HT1080 (cell line): ENCODE measurements at places on chromosomes 12 and 14. TPM values are rescaled to one million over a fixed set of nuclear protein-coding genes. Genes with fewer than 3 reads are reported as not detected.

Gene TMTC1
- 0.11 and 0.87 TPM in 2 replicates for total RNA-seq

Gene FGF6
- total RNA-seq, result not detected in 2 replicates

Gene FNTB
- 12.0 and 17.2 TPM in 2 replicates for total RNA-seq

Gene RNF212B
- not detected in 2 replicates for total RNA-seq

Gene ANO4
- total RNA-seq, result 0.26 TPM in 1 of 2 replicates, not detected in the other

Gene FOXG1
- total RNA-seq, result not detected in 2 replicates

Gene B3GNT4
- total RNA-seq, result 0.13 and 0.51 TPM in 2 replicates

Gene KLRK1
- total RNA-seq, result not detected in 2 replicates

Gene CLEC7A
- total RNA-seq, result not detected in 2 replicates

Gene COL2A1
- 0.02 and 0.07 TPM in 2 replicates for total RNA-seq

Gene COCH
- total RNA-seq, result 3.7 and 5.2 TPM in 2 replicates

Gene DGKA
- 49.6 and 56.6 TPM in 2 replicates for total RNA-seq

Gene SIX1
- 3.9 and 5.8 TPM in 2 replicates for total RNA-seq

Gene MYF5
- total RNA-seq, result not detected in 2 replicates

Gene LRRC9
- total RNA-seq, result not detected in 2 replicates

Gene CD69
- total RNA-seq, result 0.16 TPM in 1 of 2 replicates, not detected in the other

Gene CLEC6A
- not detected in 2 replicates for total RNA-seq

Gene TMPRSS12
- total RNA-seq, result not detected in 2 replicates

Gene CYP46A1
- not detected in 2 replicates for total RNA-seq

Gene FOXA1
- total RNA-seq, result 2.7 and 3.2 TPM in 2 replicates

Gene TEAD4
- 61.9 and 80.0 TPM in 2 replicates for total RNA-seq

Gene SPIC
- not detected in 2 replicates for total RNA-seq

Gene NEUROD4
- total RNA-seq, result not detected in 2 replicates

Gene GALNT4
- 13.7 and 14.0 TPM in 2 replicates for total RNA-seq

Gene LRFN5
- 0.37 TPM in 1 of 2 replicates, not detected in the other for total RNA-seq

Gene AQP2
- total RNA-seq, result not detected in 2 replicates

Gene LBHD2
- not detected in 2 replicates for total RNA-seq

Gene TAS2R9
- not detected in 2 replicates for total RNA-seq

Gene BDKRB1
- 0.43 TPM in 1 of 2 replicates, not detected in the other for total RNA-seq

Gene PZP
- not detected in 2 replicates for total RNA-seq

Gene KCNMB4
- 1.6 TPM in 2 replicates for total RNA-seq

Gene SLC10A1
- not detected in 2 replicates for total RNA-seq

Gene PRORP
- 28.0 and 33.3 TPM in 2 replicates for total RNA-seq

Gene GAPDH
- 10,781 and 12,621 TPM in 2 replicates for total RNA-seq

Gene PLXNC1
- 0.57 and 0.66 TPM in 2 replicates for total RNA-seq

Gene FAM90A1
- total RNA-seq, result not detected in 2 replicates

Gene LMNTD1
- not detected in 2 replicates for total RNA-seq

Gene TEX22
- 0.20 TPM in 1 of 2 replicates, not detected in the other for total RNA-seq

Gene TRHDE
- 18.2 and 34.7 TPM in 2 replicates for total RNA-seq

Gene CFAP54
- 0.63 and 5.3 TPM in 2 replicates for total RNA-seq

Gene FOXN4
- not detected in 2 replicates for total RNA-seq

Gene KRT85
- not detected in 2 replicates for total RNA-seq

Gene NPAS3
- total RNA-seq, result 0.18 TPM in 1 of 2 replicates, not detected in the other

Gene RIPK3
- 0.08 TPM in 1 of 2 replicates, not detected in the other for total RNA-seq

Gene JPH4
- 32.5 and 36.3 TPM in 2 replicates for total RNA-seq

Gene TEX52
- total RNA-seq, result not detected in 2 replicates

Gene TPH2
- not detected in 2 replicates for total RNA-seq

Gene USP44
- not detected in 2 replicates for total RNA-seq

Gene PLCZ1
- total RNA-seq, result 0.07 TPM in 1 of 2 replicates, not detected in the other

Gene MGP
- 0.23 and 0.90 TPM in 2 replicates for total RNA-seq

Gene LGALS3
- total RNA-seq, result 53.8 and 69.3 TPM in 2 replicates

Gene CELA1
- not detected in 2 replicates for total RNA-seq
